Smooth muscle cell of the brain vasculature (primary cell): ENCODE measurements at places on chromosomes 6 and 20.

GRCh38 chr6:136334853-136335252 is 45.2 kb upstream of the BCLAF1 start:
- no peak for DNase-seq

GRCh38 chr20:43987531-43987930 is 72.9 kb downstream of the TOX2 start:
- DNase-seq, result no peak

- no peak for DNase-seq
Observed at GRCh38 chr6:95797054-95797453, 218.7 kb upstream of the FUT9 start.

DNA sequence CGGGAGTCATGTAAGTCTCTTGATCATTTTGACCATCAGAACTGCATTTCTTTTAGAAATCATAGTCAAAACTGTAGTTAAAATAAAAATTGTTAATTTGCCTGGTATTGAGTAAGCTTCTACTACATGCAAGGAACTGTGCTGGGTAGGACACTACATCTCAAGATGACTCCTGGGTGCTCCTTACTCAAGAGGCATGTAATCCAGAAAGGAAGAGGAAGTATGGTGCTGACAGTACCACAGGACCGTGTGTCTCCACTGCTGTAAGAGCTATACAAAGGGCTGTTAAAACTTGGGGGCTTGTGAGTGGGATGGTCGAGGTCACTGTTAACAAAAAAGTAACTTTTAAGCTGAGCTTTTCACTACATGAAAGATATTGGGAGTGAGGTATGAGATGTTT is 508.3 kb upstream of the SOX4 start:
- DNase-seq, result no peak

DNA sequence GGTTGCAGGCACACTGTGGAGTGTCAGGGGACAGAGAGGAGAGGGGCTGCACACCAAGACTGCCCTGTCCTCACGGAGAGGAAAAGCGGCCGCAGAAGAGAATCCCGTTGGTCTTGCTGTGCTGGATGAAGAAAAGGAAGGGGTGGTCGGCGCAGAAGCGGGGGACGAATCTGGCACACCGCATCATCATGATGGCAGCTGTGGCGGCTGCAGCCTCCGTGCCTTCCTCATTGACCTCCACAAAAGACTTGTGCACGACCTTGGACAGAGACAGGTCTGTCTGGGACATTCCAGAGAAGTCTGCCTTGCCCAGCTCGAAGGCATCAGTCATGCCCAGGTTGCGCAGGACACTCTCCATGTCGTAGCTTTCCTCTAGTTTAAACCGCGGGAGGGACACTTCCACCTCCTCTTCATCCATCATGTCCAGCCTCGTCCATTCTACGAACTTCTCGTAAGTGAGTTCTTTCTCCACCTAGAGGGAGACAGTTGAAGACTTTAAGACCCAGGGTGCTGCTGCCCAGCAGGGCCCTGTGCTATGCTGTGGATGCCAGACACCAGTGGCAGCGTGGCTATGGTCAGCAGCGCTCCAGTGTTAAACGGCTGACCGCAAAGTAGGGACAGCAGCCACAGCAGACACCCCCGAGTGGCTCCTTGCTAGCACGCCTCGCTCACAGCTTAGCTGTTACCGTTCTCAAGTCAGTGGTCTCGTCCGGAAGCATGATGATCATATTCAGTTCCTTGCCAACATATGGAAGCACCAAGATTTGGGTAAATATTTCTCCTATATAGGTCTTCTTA is 22.9 kb downstream of the SERPINB6 start:
- no peak for DNase-seq

DNA sequence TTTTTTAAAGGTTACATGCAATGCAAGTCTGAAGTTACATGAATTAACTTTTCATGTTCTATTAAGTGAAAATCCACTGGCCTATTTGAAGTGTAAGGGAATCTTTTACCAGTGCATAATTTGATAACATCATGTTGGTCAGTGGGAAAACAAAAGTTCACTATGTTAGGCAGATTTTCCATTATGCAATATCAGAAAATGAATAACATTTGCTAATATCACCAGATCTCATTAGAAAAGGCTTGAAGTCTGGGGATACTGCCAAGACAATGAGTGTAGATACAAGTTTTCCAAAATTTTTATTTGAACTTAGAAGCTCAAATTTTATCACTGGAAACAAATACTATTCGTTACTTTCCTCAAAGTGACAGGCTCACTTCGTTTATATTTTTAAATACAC is 296.4 kb upstream of the CDH4 start:
- no peak for DNase-seq

DNA sequence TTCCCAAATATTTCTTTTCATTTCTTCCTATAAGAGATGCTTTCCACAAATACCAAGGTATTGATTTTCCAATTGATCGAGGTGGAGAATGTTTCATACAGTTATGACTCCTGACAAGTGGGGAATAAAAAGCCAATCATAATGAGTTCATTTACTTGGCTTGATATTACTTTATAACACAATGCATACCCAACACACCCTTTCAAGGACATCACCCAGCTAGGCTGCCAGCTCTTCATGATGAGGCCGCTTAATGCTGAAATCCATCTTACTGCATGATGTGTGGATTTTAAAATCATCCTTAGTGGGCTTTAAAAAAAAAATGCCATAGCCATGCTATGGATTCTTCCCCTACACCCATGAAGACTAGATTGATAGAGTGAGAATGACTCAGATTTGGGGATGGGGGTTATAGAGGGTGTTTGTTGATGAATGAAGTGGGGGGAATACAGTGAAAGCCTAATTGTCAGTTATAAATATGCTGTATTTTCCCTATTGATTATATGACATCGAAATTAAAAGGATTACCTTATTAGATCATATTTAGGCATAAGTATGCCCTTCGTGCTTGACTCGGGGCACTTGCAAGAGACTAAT is 75.9 kb downstream of the GNAS-AS1 start:
- no peak for DNase-seq

DNA sequence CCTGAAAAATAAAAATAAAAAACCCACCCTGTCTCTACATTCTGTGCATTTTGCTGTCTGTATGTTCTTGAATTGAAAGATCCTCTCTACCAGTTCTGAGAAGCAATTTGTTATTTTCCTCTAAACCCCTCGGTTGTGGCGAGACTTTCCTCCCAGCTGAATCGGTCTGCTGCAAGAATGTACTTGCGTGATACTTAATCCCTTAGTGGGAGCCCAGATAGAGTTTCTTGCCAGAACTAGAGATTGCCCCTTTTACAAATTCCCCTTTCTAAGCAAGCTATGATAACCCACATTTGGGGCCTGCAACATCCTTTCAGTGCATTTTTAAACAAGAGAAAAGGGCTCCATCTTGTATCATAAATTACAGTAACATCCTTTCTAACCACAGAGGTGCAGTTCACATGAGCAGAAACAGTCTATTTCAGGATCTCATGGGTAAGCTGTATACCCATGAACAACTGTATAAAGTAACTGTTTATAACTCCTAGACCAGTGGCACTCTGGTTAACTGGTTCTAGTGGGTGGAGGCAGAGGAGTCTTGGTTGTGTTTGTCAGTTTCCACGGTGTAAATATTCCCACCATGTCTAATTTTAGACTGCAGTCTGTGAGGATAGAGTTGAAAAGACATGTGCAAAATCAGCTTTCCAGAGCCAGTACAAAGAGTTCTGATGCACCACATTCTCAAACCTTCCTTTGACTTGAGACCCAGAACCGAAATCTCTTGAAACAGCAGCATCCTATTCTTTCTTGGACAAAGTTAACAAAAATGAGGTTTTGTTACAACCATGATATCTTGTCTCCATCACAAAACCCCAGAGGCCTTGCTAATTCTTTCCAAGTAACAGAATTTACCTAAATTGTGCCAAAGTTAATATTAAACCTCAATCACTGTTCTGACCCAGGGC is 113.1 kb upstream of the ZNF217 start:
- no peak for DNase-seq

DNA sequence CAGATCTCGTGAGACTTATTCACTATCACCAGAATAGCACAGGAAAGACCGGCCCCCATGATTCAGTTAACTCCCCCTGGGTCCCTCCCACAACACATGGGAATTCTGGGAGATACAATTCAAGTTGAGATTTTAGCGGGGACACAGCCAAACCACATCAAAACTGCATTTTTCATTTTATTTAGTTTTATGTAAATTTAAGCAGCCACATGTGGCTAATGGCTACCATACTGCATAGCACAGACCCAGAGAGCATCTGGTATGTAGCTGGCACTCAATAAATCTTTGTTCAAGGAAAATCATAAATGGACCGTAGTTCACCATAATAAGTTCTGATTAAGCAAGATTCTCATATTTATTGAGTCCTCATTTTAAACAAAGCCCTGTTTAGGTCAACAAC is 15.3 kb downstream of the GFOD1 start:
- DNase-seq, result no peak

DNA sequence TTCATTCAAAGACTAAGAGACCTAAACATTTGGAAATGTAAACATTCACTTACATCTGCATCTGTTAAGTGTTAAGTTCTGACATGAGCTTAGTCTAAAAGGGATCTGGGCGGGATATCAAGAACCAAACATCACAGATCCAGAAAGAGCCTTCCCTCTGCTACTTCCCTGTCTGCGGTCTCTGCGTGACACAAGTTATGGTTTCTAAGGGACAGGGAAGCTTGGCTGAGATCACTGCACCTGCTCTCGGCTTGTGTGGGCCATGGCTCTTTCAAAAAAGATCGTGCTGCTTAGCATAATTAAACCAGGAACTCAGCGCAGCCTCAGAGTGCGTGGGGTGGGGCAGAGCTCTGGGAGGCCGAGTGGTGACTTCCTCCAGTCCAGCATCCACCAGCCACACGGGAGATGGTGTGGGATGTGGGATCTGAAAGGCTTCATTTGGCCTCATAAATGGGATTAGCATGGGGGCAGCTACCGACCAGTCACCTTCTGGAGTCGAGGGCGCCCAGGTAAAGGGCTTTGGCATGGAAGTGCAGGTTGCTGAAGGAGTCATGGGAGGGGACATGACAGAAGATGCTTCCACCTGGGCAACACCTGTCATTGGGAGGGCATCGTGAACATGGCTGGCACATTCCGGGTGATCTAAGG is 16.7 kb upstream of the RAMACL start:
- DNase-seq, result no peak

- no peak for DNase-seq
Observed at GRCh38 chr6:34381081-34381480, 11.4 kb downstream of the NUDT3 start.

- no peak for DNase-seq
Observed at GRCh38 chr6:42527204-42527603, 36.6 kb upstream of the UBR2 start.

- DNase-seq, result no peak
Observed at GRCh38 chr20:61739086-61739831, 326.4 kb downstream of the TAF4 start.

DNA sequence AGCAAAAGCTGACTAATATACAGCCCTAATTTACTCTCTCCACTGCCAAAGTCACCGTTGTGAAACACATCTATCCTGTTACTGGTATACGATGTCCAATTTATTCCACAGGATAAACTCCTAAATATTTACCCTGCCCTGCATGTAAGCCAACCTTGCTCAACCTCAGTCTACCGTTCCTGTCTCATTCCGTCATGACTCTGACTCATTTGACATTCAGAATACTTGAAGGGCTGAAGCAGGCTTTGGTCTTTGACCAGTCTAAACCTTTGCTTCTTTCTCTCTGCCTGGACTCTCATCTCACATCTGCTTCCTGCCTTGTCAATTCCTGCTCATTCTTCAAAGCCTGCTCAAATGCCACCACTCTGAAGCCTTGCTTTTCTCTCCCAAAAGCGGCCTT is 157.5 kb downstream of the SCP2D1 start:
- no peak for DNase-seq

- no peak for DNase-seq
Observed at GRCh38 chr20:53579581-53580375, 13.9 kb downstream of the ZNF217 start.

GRCh38 chr6:170450916-170451761 is 102.0 kb downstream of the PSMB1 start:
- DNase-seq, result no peak

DNA sequence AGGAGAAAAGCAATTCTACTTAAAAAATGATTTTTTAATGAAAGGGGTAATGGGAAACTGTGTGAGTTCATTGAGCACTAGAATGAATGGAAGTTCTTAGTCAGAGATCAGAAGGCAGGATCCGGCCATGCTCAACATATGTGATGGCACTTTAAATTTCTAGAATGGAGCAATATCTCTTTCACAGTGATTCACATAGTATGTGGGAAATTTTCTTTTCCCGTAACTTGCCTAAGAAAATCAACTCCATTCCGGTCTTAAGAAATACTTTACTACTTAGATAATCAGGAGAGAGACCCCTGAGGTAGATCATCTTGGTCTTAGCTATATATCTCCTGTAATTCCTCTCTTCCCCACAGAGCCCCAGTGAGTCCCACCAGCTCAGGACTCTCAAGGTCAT is 131.8 kb downstream of the SCML4 start:
- DNase-seq, result no peak

- no peak for DNase-seq
Observed at GRCh38 chr6:150587637-150588036, 12.0 kb upstream of the PLEKHG1 start.

GRCh38 chr6:31659649-31660380 is 763 bp downstream of the C6orf47 start:
- no peak for DNase-seq

- DNase-seq, result peak; percentile 60
Observed at GRCh38 chr6:44667226-44667625, 279.7 kb downstream of the CDC5L start.

- DNase-seq, result no peak
Observed at GRCh38 chr6:159800141-159800865, at the start of gene PNLDC1. Gene PNLDC1 (plus strand): TSS chr6:159800276. CDS start chr6:159800308, 32 bp downstream.
